Left lobe of liver (tissue), 2 donors: ENCODE measurements at places on chromosomes 2 and 18. TPM values are rescaled to one million over a fixed set of nuclear protein-coding genes. Genes with fewer than 3 reads are reported as not detected.

CCDC148 gene
- total RNA-seq, result 0.18 TPM

SKOR2 gene
- total RNA-seq, result not detected

GPR155 gene
- 9.3 TPM for total RNA-seq

AP1S3 gene
- total RNA-seq, result 1.3 TPM

MYOM1 gene
- total RNA-seq, result 4.9 TPM

C2orf81 gene
- 0.38 TPM for total RNA-seq
